ENCODE measurements at places on chromosomes 16 and 17. TPM values are rescaled to one million over a fixed set of nuclear protein-coding genes. Genes with fewer than 3 reads are reported as not detected.

PGAP6 gene
- polyA plus RNA-seq: 13.9 TPM

SP6 gene
- 1.1 TPM for polyA plus RNA-seq

- H3K4me3 ChIP-seq: no peak overlapping the region
- H3K27ac ChIP-seq: no peak overlapping the region
- no peaks in the 10 kb centered on the region for H3K36me3 ChIP-seq
- H3K27me3 ChIP-seq: no peaks in the 10 kb centered on the region
- DNase-seq: no peak
Observed at GRCh38 chr16:64543441-64543840, 578.4 kb downstream of the CDH11 start.

DNA sequence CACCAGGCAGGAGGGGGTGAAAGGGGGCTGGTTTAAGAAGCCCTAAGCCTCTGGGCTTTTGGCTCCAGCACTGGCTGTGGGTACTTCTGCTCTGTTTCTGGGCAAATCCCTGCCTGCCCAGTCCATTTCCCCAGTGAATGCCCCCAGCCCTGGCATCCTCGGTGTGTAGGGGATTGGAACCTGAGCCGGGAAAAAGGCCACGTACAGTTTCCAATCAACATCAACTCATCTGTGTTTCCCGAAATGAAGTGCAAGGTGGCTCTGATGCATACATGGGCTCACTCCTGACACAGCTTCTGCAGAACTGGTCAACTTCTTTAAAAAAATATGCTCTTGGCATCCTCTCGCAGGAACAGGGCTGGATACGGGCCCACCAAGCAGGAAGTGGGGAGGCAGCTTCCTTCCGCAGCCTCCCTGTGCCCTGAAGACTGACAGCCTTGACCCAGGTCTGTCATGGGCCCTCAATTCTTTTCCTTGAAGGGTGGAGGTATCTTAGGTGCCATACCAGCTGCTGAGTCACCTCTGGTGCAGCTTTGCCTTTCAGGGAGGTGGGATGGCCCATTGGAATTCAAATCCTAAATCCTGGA, 73.3 kb downstream of the N4BP1 start:
- H3K27me3 ChIP-seq: no peaks in the 10 kb centered on the region
- no peaks in the 10 kb centered on the region for H3K36me3 ChIP-seq
- no peak overlapping the region for H3K4me3 ChIP-seq
- H3K4me1 ChIP-seq: peaks cover 21% of the 10 kb centered on the region
- H3K27ac ChIP-seq: peak overlapping the region; percentile 58
- peak; percentile 43 for DNase-seq

Measured in ovary (tissue), 10 donors.